Ovary (tissue), 10 donors: ENCODE measurements at places on chromosomes 2 and 18.

DNA sequence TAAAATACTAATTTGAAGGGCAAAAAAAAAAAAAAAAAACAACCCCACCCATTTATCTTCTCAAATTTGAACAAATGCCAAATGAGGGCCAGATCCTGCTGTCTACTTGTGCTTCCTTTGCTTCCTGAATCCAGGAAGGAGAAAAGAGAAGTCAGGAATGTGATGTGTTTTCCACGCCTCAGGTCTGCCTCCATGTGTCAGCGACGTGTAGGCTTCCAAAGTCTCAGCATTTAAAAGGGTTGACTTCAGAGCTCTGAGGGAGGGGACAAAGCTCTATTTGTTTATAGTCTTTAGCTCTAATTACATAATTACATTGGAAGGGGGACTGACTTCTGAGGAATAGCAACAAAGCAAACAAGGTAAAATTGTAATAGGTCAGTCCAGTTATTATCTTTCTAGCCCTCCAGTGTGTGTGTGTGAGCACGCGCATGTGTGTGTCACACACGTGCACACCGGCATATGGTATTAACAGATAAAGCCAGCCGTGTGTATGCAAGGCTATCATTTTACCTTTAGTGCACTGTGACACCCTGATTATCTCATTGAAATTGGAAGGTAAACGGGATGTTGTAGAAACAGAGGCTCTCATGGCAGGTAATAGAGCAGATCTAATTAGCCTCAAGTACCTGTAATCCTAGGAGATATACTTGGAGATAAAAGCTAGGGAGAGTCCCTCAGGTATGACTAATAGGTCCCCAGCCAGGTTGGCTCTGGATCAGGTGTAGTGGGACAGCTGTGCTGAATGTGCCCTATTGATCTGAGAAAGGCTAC lies 911.4 kb upstream of the ZEB2 start:
- no peak for DNase-seq

- DNase-seq = no peak
These were observed 9.0 kb upstream of the CDK15 start for GRCh38 chr2:201797175-201797840.

DNA sequence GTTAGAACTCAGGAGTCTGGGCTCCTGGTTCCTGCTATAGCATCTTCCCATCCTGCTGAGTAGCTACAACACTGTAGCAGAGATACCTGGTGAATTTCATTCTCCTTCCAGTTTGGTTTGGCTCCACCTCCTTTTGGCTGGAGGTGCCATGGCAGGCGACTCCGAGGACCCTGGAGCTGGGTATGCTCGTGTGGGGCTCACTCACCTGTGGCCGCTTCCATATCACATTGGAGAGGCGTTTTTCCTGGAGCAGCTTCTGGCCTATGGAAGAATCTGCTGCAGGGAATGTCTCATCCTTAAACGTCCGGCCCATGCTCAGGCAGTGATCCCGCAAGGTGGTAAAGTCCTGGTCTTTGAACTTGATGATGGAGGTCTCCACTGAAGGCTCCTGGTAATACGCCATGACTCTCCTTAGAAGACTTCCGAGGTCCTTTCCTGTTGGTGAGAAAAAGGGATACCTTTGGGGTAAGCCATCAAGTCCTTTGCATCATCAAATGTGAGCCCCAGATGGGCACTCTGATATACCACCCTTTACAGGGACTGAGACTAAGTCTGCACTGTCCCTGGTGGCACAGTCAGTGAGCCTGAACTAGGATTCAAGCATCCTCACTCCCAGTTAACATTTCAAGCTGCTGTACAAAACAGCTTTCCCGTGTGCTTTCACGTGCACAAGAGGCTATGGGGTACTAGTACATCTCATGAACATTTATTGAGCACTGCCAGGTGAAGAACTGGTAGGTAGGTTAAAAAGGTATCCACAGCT lies 20.1 kb downstream of the CAPN13 start:
- no peak for DNase-seq

GRCh38 chr2:175366815-175367214 lies 185.3 kb upstream of the ATP5MC3 start:
- DNase-seq = no peak

DNA sequence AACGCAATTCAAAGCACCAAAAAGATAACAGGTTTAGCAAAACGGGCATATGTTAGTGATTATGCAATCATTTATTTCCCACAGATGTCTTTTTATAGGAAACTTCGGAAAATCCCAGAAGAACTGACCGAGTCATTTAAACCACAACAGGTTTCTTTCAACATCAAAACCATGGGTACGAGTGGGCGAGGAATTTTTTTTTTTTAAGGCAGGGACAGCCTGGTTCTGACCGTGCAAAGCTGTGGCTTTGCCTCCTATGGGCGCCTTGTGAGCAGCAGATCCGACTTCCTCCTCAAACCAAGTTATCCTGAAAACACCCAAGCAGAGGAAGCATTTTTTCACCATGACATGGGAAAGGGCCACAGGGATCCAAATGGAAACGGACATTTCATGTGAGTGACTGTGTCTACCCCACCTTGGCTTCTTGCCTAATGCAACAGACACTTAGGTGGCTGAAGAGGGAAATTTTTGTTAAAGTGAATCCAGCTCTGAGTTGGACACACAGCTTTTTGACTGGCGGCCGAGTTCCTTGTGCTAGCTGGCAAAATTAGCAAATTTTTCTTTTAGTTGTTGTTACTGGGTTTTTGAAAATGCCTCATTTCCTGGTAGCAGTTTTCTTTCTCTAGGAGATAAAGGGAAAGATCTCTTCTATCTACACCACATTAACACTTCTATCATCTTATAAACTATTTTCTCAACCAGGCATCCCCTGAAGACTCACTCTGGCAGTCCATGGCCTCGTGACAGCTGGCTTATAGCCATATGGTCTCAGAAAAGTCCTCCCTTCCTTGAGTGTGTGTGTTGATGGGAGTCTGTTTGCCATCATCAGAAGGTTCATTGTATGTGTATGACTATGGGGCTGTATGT lies 487.4 kb upstream of the ZEB2 start:
- DNase-seq = no peak

DNA sequence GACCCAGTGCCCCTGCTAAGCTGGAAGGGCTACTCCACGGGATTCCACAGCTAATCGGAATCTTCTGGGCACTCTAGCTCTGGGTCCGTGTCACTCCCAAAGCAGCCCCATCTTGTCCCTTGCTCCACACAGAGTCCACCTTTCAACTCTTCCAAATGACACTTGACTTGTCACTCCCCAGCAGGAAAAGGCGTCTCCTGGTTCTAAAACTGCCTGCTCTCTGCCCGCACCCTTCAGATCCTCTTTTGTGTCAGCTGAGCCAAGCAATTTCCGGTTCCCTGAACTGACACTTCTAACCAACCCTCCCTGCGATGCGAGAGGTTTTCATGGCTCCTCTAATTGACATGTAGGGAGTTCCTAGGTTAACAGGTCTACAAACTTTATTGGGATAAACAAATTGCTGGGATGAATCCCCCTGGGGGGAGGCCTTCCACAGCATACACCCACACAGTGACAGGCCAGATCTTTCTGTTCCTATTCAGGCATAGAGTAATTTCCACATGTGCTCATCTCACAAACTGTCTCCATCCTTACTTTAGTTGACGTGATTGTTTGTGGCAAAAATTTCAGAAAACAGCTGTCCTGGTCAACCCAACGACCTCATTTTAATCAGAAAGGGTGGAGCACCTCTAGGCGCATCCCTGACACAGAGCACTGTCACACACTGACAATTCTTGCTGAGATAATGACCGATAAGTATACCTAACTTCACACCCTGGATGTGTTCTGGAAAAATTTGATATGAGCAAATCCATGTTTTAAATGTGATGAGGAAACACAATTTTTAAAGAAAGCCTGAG lies 104.9 kb downstream of the RBMS1 start:
- no peak for DNase-seq

- no peak for DNase-seq
These were observed 137.5 kb upstream of the RNF152 start for GRCh38 chr18:62030091-62030985.

- DNase-seq = no peak
These were observed 57.0 kb downstream of the MRPL35 start for GRCh38 chr2:86256300-86256699.

- peak; percentile 38 for DNase-seq
These were observed 340 bp downstream of the SLC40A1 start for GRCh38 chr2:189580241-189580651.

- DNase-seq = no peak
These were observed 53.7 kb downstream of the FAM168B start for GRCh38 chr2:131039535-131039907.

GRCh38 chr2:109194620-109194937 lies 65.6 kb downstream of the SH3RF3 start:
- no peak for DNase-seq

DNA sequence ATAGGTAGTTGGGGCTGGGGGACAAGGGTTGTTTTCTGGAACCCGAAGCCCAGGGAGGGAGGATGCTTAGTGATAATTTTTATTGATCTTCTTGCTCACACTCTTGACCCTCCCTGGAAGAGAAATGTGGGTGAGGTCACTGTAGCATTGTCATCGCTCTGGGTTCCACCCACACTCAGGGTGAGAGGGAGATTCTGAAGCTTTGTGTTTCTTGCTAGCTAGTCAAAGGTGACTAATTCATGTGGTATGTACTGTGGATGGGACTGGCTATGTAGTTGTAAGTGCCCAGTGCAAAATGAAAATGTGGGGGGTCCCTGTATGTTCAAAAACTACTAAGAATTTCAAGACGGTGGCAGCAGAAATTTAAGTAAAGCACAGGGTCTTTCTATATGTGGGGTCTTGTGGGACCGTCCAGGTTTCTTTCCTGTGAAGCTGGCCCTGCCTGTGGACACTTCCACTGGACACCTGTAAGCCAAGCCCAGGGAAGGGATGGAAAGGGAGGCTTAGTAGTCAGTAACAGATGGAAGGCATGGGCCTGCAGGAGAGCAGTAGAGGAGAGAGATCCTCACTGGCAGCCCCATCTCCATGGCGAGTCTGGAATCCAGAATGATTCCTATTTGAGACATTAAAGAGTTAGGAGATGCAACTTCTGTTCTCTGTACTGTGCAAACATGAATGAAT lies 35.0 kb downstream of the TSN start:
- no peak for DNase-seq

DNA sequence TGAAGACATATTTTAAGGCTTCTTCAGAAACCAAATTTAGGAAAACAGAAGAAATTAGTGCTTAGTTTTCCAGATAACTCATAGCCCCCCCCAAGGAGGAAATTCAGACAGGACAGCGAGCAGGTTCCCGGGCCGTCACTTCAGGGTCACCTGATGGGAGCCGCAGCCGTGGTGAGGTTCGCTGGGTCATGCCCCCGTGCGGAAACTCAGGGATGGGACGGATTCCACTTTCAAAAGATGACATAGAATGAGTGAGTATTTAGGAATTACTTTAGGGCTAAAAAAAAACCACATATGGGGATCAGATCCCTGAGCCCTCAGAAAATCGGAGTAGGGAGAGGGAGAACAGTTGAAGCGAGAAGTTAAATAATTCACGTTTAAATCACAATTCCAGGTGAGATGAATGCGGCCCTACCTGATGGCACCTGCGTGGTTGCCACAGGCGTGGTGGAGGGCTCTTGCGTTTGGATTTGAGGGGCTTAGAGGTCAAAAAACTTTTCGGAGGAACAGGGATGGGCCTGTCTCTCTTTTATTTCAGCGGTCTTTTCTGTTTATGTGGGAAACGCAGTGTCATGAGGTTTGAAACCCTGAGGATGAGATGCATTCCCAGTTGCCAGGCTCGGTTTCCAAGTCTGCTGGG lies 114.4 kb downstream of the NFATC1 start:
- DNase-seq = peak; percentile 17

DNA sequence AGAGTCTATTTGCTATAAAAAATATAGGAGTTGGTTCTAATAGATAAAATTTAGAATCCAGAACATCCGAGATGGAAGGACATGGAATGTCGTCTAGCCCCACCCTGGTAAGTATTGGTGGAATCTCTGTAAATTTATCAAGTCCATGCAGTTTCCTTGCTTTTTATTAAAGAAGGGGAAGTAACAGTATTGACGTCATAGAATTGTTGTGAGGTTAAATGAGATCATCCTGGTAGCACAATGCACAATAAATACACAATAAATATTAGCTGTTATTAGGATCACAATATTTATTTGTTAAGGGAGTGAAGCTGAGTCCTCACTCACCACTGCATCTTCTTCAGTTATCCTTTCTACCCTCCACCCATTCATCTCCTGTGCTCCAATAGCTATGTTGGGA lies 16.7 kb upstream of the TMEM177 start:
- DNase-seq = no peak

DNA sequence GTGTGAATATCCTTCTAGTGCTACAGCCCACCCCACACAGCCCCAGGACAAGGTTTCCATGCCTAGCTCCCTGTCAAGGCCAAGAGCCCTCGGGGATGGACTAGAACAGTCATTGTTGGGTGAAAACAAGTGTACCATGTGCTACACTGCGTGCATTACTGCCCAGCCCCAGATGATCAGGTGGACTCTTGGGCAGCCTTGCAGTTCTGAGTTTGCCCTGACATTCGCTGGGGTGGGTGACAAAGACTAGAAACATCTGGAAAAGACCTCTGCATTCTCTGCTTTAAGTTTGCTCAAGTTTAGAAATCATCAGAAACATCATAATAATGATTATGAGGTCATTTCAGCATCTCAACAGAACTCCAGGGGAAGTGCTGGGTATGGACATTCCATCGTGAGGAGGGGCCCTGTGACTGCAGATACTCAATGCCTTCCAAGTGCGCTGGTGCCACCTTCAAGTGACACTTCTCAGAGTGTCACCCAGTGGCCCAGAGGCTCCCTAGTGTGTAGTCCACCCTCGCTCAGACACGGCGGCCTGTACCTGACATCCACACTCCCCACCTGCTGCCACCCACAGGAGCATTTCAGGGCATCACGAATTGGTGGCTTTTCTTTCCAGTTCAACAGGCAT lies 5.3 kb upstream of the PXDN start:
- no peak for DNase-seq

GRCh38 chr18:66638856-66639629 lies 35.2 kb upstream of the CDH19 start:
- no peak for DNase-seq

DNA sequence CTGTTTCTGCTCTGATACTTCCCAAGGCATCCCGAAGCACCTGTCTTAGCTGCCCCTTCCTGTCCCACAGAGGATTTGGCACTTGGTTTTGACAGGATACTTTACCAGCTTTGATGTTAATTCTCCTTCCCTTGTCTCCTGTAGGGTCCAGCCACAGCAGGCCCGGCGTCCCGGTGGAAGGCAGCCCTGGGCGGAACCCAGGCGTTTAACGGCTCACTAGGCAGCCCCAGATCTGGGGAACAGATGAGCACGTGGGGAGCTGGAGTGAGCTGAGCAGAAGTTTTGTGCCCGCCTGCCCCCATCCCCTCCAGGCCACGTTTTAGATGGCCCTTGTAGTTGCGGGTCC lies 11.4 kb downstream of the ANKRD23 start:
- no peak for DNase-seq

GRCh38 chr2:85405201-85406059 lies 4.7 kb downstream of the CAPG start:
- no peak for DNase-seq

- no peak for DNase-seq
These were observed 48.9 kb downstream of the COPS8 start for GRCh38 chr2:237134321-237135230.
